Gastroesophageal sphincter (tissue), 4 donors: ENCODE measurements at places on chromosomes 3 and 15.

GRCh38 chr3:117963858-117964257 lies 1070.8 kb downstream of the IGSF11 start:
- ATAC-seq = no peak

GRCh38 chr3:131712662-131713061 lies 209.9 kb upstream of the MRPL3 start:
- no peak for ATAC-seq

- ATAC-seq = no peak
Observed at GRCh38 chr3:52120556-52121463, 33.4 kb downstream of the POC1A start.

DNA sequence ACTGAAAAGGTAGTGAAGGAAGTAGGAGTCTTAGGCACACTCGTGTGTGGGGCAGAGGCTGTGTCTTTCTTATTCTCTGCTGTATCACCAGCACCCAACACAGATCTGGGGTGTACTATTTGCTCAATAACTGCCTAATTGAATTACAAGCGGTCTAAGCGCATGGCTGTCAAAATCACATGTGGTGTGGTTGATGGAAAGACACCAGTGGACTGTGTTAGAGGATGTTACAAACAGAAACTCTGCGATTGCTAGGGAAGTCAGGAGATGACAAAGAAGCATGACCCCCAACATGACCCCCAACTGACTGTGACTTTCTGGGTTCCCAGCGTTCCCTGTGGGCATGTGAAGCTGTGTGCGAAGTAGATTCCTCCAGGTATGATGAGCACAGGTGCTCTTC lies 32.0 kb downstream of the ATG7 start:
- no peak for ATAC-seq

- ATAC-seq = peak; percentile 82
Observed at GRCh38 chr15:39156646-39157250, 424.1 kb upstream of the THBS1 start.

GRCh38 chr3:51328206-51328605 lies 56.9 kb upstream of the MANF start:
- no peak for ATAC-seq

DNA sequence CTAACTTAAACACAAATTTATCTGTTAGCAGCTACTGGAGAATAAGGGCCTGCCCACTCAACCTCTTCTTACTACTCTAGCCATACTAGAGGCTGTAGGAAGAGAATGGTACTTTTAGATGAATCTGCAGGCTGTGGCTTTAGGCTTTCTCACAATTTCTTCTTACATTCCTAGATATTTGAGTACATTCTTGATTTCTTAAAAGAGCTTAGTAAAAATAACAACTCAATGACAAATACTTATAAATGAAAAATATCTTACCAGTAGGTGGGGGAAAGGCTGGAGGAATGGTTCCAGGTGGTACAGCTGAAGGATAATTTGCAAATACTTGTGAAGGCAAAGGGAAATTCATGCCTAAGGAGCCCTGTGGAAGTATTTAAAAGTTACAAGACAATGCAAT lies 92.9 kb upstream of the GK5 start:
- ATAC-seq = no peak
